Stimulated activated CD8-positive, alpha-beta memory T cell treated with anti-CD3 and anti-CD28 coated beads, Interleukin-4, amount 100 ng/mL, for 24 hours (primary cell): ENCODE measurements at places on chromosomes 12 and 14.

DNA sequence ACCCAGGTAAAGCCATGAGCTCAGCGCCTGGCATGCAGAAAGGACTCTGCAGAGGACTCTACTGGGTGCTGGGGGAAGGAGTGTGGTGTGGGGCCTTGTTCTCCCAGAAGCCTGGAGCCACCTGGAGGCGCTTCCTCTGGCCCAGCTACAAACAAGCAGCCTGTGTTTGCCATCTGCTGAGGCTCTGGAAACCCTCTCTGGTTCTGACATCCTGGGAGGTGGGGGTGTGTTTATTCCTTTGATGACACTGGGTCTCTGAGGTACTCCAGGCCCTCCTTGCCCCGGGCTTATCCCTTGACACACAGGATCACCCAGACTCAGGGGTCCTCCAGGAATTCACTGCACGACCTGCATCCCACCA is 44.9 kb downstream of the RNF34 start:
- DNase-seq = no peak

GRCh38 chr12:65432114-65432513 is 153.6 kb downstream of the MSRB3 start:
- DNase-seq = no peak

DNA sequence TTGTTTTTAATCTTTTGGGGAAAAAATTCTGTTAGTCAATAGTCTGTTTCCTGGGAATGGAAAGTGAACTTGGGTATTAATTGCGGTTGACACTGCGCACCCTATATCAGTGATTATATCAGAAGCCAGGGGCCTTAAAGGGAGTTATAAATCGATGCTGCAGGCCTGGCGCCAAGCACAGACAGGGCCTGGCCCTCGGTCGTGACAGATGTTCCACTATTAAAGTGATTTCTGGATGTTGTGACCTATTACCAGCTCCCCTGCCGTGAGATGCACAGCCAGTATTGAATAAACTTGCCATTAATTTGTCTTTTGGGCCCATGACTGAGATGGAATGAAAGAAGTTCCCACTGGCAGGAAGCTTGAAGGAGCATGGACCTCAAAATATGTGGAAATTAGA is 45.1 kb upstream of the KITLG start:
- DNase-seq = no peak

- DNase-seq = no peak
These were observed 16.3 kb downstream of the GLTP start for GRCh38 chr12:109863847-109864712.

DNA sequence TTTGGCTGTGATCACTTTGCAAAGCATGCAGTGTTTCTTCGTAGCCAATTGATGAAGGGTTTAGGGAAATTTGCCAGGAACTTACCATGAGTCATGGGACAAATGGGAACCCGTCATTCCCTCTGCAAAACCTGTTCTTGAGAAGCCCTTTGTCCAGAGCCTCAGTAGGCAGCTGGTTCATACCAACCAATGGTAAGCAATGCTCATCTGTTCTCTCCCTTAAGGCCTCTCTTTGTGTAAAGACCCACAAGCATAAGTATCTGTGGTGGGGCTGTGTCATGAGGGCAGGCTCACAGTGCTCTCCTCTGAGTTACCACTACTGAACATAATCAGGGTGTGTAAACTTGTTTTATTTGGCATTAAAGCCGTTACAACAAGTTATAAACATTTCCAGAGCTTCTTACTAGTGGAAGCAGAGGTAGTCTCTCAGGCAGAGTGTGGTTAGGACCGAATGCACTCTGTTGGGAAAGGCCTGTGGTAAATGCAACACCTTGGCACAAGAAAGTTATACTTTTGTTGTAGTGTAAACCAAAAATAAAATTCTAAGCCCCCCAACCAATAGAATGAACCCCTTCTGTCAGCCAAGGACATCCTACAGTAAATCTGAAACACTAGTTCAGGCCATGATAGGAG is 119.8 kb downstream of the SINHCAF start:
- no peak for DNase-seq

DNA sequence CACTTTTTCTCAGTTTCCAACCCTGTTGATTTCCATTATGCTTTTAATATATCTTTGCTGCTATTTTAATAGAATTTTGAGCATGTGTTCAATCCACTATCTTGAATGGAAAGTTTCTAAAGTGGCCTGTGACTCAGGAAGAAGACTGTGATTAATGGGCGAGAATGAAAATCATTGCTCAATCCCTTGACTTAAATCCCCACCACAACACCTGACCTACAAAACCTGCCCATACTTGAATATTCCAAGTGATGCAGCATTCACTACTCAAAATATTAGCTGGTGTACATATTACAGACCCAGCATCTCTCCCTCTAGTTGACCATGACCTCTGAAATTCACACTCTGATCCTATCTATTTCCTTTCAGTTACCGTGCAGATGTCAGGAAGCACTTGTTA is 1.3 kb upstream of the OAS3 start:
- no peak for DNase-seq

DNA sequence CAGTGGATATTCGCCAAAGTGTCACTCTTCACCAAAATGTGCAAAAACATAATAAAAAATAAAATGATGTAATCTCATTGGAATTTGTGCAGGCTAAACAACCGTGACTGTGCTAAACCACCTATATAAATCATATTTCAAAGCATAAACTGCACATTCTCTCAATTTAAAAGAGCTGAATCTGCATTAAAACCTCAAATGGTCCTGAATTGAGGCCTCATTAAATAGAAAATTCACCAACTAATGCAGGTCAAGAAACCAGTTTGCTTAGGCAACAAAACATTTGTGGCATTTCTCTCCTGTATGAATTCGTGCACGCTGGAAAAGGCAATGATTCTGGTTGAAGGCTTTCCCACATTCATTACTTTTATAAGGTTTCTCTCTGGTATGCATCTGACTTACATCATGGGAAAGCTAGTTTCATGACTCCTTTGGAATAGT is 80.1 kb upstream of the IFNG-AS1 start:
- DNase-seq = no peak

- no peak for DNase-seq
These were observed 445.4 kb upstream of the OR4E1 start for GRCh38 chr14:22118899-22119477.

- no peak for DNase-seq
These were observed 699 bp upstream of the HOXC11 start for GRCh38 chr12:53972152-53972702.

GRCh38 chr12:68868043-68868790 is 60.2 kb downstream of the MDM2 start:
- DNase-seq = no peak

- no peak for DNase-seq
These were observed 427.8 kb downstream of the BTG1 start for GRCh38 chr12:91717804-91718203.

GRCh38 chr14:49294621-49295148 is 291.5 kb downstream of the RPS29 start:
- no peak for DNase-seq

GRCh38 chr12:119447618-119448017 is 113.1 kb downstream of the CCDC60 start:
- no peak for DNase-seq
